ENCODE measurements at places on chromosomes 16 and 17. TPM values are rescaled to one million over a fixed set of nuclear protein-coding genes. Genes with fewer than 3 reads are reported as not detected.

GRCh38 chr17:15967706-15968399, 22.9 kb downstream of the ADORA2B start:
- DNase-seq: no peak

DNA sequence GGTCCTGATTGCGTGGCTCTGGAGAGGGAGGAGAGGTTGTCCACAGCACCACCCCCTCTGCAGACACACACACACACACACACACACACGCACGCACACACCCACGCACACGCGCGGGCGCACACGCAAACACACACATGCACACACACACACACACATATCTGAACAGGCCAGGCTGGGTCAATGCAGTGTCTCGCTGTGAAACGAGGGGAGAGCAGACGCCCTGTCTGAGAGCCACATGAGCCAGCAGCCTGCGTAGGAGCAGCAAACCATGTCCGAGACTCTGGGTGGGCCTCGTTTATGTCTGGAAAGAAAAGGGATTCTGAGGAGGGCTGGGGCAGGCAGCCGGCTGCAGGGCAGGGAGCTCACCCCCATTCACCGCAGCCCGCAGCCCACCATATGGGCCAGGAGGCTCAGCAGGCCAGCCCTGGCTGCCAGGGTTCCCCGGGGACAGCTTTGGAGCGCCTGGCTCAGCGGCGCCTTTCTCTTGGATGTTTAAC, 93.3 kb upstream of the TNRC6C start:
- DNase-seq: no peak

CHST5 gene
- total RNA-seq: not detected

GRCh38 chr17:42387661-42388380, 421 bp downstream of the STAT3 start:
- DNase-seq: peak; percentile 33

GRCh38 chr17:80455336-80455710, 21.1 kb downstream of the NPTX1 start:
- no peak for DNase-seq

MYH3 gene
- total RNA-seq: 0.50 TPM

GRCh38 chr17:81029859-81030258, 5.1 kb upstream of the BAIAP2 start:
- DNase-seq: no peak

TEX14 gene
- under 0.01 TPM for total RNA-seq

GRCh38 chr16:87165885-87166284, 151.3 kb downstream of the C16orf95 start:
- DNase-seq: no peak
